ENCODE measurements at places on chromosomes 4 and X.

- no peak for DNase-seq
Measured at GRCh38 chr4:82918091-82918490, 17.6 kb downstream of the THAP9 start.

GRCh38 chr4:95761871-95762270 lies 78.0 kb upstream of the PDHA2 start:
- DNase-seq = no peak

DNA sequence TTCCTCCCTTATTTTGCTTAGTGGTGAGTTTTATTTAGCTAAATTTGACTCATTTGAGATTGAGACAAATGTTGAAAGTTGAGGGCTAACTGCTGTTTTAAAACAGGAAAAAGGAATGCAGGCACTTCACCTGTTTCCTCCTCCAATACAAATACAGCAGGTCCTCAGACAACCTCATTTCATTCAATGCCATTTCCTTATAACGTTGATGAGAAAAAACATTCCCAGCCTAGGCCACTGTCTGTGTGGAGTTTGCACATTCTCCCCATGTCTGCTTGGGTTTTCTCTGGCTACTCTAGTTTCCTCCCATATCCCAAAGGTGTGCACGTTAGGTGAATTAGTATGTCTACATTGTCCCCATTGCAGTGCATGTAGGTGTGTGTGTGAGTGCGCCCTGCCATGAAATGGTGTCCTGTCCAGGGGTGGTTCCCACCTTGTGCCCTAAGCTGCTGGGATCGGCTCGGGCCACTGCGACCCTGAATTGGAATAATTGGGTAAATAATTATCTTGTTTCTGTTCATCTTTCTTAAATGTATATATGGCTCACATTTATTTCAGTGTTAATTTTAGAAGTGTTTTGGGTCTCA lies 21.9 kb downstream of the SMAD1 start:
- DNase-seq = no peak

GRCh38 chr4:174120446-174121295 lies 162.8 kb downstream of the FBXO8 start:
- DNase-seq = peak; percentile 65

DNA sequence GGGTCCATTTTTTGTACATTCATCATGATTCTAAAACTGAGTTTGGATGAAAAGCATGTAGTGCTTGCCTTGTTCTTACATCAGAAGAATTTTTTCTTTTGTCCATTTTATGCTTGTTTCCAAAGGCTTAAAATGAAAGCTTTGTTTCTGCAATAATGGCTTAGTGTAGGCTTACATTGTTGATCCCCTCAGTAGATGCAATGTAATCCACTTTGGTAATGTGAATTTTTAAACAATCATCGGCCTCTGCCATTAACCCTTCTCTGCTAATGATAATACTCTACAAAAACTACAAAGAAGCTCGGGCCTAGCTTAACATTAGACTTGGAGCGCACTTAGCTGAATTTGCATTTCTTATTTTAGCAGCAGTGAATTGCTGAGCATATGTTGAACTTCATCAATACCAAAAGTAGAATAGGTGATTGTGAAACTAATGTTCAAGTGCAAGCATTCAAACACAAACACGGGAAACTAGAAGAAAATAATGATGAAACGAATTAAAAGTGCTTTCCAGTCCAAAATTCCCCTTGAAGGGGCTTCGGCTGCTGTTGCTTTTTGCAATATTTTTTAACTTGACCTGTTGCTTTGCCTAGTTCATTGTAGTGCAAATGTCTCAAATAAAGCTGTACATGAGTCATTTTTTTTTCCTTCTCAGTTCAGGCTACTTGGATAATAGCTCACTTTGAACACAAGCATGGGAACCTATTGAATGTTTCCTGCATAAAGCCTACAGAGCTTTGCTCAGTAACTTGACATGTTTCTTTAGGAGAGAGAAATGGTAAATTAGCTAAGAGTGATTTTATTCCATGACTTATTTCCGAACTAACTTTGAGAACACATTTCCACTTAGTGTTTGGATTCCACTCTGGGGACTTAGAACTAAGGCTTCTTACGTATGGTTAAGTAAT lies 66.5 kb downstream of the SLIT2 start:
- DNase-seq = no peak

GRCh38 chr4:11518754-11519153 lies 90.1 kb upstream of the HS3ST1 start:
- no peak for DNase-seq

DNA sequence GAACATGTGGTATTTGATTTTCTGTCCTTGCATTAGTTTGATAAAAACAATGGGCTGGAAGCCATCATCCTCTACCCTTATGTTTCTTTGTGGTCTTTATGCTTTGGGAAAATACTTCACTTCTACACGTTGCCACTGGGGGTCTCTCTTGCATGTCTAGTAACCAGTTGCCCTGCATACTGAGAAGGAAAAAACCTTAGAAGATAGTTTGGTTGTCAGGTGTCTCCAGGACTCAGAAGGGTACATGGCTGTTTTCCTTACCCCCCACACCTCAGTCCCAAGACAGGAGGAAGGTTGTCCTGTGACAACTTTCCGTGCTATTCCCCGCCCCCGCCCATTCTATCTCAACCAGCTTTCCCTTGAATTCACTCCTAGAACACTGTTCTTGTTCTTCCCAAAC lies 62.1 kb upstream of the LANCL3 start:
- DNase-seq = no peak

GRCh38 chrX:30821116-30821515 lies 67.9 kb downstream of the TAB3 start:
- DNase-seq = no peak

GRCh38 chrX:139932073-139932900 lies 566 bp downstream of the ATP11C start:
- peak; percentile 53 for DNase-seq

DNA sequence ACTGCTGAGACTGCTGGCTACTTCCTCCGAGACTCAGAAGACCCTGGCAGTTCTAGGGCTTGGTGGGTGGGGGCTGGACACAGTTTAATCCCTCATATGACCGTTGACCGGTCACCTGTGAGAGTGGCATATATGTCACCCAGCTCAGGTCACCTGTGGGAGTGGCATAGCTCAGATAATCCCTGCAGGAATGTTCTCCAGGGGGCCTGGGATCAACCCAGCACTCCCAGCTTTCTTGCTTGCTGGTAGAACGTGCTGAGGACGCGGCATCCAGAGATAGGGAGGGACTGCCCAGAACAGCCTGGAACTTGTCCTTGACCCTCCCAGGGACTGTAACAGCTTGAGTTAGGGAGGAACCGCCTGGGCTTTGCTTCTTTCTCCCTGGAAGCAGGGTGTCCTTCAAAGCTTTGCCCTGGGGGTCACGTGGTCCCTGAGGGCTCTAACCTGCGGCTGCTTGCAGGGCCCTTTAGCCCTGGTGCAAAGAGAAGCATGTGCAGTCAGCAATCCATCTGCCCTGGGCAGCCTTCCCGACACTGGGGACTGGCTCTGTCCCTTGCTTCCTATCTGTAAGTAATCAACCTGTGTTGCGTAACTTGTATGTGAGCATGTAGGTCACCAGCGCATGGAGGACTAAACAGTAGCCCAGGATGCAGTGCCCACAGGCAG lies 55.3 kb downstream of the ZFYVE28 start:
- DNase-seq = peak; percentile 35

- no peak for DNase-seq
Measured at GRCh38 chrX:109842611-109843010, 109.6 kb upstream of the ACSL4 start.

DNA sequence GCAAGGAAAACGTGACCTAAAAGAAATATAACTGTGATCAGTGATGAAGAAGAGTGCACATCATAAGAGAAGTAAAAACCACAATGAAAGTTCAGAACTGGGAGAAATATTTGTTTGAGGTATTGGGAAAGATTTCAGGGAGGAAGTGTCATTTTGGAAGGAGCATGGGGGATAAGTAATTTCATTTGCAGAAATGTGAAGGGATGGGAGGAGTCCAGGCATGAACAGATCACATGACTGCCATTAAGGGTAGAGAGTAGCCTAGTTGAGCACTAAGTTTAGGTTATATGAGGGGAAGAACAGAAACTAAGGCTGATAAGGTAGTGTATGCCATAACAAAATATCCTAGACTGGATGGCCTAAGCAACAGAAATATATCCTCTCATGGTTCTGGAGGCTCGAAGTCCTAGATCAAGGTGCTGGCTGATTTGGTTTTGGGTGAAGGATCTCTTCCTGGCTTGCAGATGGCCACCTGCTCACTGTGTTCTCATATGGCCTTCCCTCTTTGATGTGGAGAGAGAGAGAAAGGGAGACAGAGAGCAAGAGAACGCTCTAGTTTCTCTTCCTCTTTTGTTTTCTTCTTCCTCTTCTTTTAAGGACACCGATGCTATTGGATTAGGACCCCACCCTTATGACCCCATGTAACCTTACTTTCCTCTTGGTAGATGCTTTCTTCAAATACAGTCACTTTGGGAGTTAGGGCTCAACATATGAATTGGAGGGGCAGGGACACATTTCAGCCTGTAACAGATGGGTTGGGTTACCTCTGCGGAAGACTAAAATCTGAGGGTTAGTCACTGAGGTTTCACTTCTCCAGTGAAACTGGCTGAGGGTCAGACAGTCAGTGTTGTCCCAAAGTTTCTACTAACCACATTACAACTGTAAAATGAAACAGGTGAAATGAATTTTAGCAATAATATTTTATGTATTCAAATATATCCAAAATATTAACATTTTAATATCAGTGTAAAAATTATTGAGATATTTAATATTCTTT lies 77.9 kb downstream of the EGF start:
- DNase-seq = no peak

DNA sequence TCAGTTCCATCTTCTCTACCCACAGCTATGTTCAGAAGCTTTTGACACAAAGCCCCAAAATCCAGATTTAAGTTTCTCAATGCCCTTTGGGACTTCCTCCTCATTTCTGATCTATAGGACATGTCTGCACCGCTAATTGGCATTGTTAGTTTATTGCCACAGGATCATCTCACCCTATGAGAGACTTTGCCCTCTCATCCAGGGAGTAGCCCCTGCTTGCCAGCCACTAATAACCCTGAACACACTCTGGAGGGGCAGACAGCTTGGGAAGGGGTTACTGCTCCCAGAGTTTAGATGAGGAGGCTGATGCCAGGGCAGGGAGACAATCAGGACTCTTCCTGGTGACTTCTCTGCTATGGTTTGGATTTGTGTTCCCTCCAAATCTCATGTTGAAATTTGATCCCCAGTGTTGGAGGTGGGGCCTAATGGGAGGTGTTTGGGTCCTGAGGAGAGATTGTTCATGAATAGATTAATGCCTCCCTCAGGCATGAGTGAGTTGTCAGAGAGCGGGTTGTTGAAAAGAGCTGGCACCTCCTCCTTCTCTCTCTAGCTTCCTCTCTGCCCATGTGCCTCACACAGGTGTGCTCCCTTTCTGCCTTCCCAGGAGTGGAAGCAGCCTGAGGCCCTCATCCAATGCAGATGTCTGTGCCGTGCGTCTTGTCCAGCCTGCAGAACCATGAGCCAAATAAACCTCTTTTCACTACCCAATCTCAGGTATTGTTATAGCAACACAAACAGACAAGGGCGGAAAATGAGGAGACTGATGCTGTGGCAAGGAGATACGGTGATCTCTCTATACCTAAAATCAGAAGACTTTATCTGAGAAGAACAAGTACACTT lies 3.6 kb upstream of the SCARB2 start:
- DNase-seq = no peak

GRCh38 chr4:176988226-176988625 lies 195.5 kb upstream of the VEGFC start:
- peak; percentile 93 for DNase-seq

- DNase-seq = no peak
Measured at GRCh38 chr4:70969076-70969475, 24.4 kb upstream of the DCK start.

DNA sequence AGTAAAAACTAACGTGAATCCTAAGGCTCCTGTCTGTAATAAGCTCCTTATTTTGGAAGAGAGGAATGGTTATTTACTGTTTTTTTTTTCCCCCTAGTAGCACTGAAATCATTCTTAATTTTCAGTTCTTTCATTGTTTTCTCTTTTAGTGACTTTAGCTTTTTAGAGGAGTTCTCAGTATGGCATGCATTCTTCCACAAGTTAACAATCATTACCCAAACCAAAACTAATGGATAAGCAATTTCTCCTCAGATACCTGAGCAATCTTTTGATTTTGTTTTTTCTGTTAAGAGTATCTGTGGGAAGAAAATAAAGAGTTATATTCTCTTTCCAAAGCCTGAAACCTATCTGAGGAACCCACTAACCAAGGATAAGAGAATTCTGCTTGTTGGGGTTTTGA lies 16.7 kb upstream of the PPA2 start:
- DNase-seq = no peak

- DNase-seq = no peak
Measured at GRCh38 chr4:36164900-36165630, 79.2 kb downstream of the ARAP2 start.

GRCh38 chr4:90127706-90128345 lies 632 bp downstream of the CCSER1 start:
- DNase-seq = no peak

GRCh38 chr4:99861120-99861905 lies 32.9 kb downstream of the LAMTOR3 start:
- DNase-seq = no peak

GRCh38 chr4:153497988-153498967 lies 32.1 kb downstream of the TMEM131L start:
- peak; percentile 65 for DNase-seq

GRCh38 chr4:42284030-42284429 lies 113.3 kb upstream of the SHISA3 start:
- DNase-seq = no peak

DNA sequence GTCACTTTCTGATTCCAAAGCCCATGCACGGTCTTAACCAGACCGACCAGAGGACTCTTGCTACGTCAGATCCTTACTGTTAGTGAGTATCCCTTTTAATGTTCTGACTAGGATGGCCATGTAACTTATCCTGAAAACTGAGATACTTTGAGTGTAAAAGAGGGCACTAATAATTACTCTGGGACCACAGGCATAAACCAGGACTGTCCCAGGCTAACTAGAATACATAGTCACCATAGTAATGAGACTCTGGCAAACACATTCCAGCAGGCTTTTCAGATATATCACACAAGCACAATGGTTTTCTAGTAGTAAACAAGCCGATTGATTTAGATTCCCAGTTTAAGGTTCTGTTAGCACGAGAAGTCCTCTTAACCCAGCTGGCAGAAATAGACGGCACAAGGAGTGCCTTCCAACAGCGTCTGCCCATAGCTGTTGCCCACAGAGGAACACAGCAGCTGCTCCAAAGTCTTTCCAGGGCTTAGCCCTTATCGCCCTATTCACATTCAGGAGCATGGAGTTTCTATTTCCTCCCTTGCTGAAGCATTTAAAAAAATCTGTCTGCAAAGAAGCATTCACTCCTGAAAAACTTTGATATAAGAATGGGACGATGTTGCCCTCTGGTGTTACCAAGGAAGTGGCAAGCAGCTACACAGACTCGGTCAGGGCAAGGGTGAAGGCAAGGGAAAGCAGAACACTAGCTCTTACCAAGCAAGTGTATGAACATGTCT lies 92.4 kb downstream of the CXCL13 start:
- DNase-seq = peak; percentile 69

- DNase-seq = no peak
Measured at GRCh38 chr4:136329042-136329662, 1203.1 kb downstream of the PCDH18 start.

GRCh38 chr4:154622598-154622997 lies 10.1 kb upstream of the FGG start:
- peak; percentile 29 for DNase-seq

- DNase-seq = no peak
Measured at GRCh38 chrX:141301017-141301416, 58.7 kb upstream of the SPANXC start.

All from AG08395 (cell line).